Activated naive CD4-positive, alpha-beta T cell (primary cell): ENCODE measurements at places on chromosomes 2 and 18.

GRCh38 chr2:8178911-8179310 is 502.9 kb upstream of the ID2 start:
- DNase-seq = no peak

DNA sequence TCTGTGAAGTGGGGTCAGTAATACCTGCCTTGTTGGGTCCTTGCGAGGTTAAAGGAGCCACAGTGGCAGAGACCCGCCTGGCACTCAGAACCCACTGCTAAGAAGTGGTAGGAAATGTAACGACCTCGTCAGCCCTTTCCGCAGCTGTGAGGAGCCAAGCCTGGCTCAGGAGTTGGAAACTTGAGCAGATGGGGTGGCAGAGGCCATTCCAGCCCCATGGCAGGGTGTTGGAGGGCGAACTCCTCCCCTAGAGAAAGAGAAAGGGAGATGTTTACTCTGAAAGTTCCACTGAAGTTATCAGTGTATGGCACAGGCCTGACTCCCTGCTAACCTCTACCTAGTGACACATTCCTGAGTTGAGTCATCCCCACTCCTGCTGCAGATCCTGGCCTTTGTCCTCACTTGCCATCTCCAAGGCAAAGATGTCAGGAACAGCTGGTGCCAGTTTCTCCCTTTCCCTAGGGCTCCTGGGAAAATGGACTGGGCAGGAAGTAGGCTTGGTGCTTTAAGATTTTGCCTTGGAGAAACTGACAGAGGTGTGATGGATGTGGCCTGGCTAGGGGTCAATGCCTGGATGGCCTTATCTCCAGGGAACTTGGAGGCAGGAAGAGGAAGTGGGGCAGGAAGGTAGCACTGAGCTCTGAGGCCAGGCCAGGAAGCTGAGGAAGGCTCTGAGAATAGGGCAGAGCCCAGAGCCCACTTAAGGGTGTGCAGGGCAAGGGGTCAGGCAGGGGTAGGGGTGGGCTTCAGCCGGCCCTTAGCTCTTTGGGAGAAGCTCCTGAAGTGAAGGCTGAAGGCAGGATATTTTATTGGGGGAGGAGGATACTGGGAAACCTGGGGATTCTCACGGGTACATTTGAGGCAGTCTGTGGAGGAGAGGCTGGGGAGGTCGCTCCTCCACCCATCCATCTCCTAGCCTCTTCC is 888 bp downstream of the VAMP5 start:
- peak; percentile 35 for DNase-seq

DNA sequence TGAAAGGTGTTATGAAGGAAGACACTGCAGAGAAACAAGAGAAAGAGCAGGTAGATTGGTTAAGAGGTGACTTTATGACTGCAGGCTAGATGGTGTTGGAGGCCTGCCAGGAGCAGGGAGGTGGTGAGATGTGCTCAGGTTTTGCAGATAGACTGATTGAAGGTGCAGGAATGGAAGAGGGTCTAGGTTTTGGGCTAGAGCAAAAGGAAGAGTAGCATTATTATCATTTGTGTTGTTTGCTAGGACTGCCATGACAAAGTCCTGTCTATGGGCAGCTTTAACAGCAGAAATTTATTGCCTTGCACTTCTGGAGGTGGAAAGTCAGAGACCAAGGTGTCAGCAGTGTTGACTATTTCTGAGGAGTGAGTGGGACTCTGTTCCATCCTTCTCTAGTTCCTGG is 172.9 kb upstream of the SOX11 start:
- DNase-seq = no peak

DNA sequence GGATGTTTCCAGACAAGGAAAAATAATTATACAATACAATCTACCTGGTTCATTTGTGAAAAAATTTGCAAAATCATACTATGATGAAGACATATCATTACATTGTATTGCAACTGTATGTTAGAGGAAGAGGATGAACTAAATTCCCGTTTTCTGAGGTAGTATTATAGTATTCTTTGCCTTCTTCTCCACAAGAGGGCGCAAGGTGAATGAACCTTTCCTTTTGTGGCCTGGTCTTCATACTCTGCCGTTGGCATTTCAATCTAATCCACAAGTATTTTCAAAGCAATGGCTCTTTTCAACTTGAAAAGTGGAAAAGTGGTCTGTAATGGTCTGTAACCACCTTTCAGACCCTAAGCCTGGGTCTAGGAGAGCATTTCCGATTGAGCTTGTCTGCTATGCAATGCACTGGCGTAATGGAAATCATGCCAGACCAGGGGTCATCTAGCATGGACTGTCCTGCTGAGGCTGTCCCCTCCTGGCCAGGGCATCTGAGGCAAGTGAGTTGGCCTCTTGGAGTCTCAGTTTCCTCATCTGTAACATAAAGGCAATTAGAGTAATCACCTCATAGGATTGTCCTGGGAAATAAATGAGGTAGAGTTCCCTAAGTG is 30.8 kb upstream of the ZNF396 start:
- no peak for DNase-seq

DNA sequence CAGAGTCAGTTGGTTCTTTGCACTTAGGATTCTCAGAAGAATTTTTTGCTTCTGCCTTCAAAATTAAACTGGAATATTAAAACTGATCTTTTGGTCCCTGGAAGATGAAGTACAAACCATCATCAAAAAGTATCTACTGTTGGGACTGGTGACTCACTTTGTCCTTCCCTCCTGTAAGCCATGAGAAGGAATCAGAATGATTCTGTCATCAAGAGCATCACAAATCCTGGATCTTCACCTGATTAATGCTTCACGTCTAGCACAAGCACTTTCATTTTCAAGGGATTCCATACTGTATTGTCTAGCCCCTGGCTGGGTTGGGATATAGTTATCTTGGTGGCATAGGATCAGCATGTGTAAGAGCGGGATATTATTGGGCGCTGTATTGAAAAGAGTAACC is 69.3 kb upstream of the CYP1B1 start:
- no peak for DNase-seq

DNA sequence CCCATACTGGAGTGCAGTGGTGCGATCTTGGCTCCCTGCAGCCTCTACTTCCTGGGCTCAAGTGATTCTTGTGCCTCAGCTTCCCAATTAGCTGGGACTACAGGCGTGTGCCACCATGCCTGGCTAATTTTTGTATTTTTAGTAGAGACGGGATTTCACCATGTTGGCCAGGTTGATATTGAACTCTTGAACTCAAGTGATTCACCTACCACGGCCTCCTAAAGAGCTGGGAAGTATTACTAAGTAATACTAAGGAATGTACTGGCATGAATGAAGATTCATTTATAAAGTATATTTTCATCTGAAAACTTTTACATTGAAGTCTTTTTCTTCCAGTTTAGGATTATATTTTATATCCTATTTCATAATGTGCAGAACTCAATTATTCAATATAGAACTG is 38.1 kb downstream of the NUP35 start:
- no peak for DNase-seq

- DNase-seq = no peak
Measured at GRCh38 chr18:78769502-78770105, 210.0 kb upstream of the SALL3 start.

DNA sequence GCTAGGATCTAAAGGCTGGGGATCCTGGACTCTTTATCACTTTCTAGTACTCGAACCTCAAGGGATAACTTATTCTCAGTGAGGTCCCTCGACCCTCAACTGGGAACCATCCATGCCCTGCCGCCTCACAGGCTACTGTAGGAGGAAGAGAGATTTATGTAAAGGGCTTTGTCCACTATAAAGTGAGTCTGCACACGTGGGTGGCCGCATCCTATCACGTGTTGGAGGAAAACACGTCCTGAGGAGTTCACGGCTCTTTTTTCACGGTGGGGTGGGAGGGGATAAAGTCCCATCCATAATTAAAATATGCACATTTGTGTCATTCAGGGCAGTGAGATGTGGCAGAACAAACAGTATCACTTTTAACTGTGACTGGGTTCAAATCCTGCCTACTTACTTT is 176.6 kb downstream of the KLHL29 start:
- DNase-seq = no peak

- DNase-seq = no peak
Measured at GRCh38 chr2:156553714-156554442, 117.7 kb downstream of the GPD2 start.

- no peak for DNase-seq
Measured at GRCh38 chr18:24560511-24560981, 100.1 kb downstream of the HRH4 start.

- no peak for DNase-seq
Measured at GRCh38 chr2:18230668-18231067, 329.8 kb downstream of the RDH14 start.

- DNase-seq = no peak
Measured at GRCh38 chr2:215799194-215799593, 214.2 kb downstream of the MREG start.

GRCh38 chr2:205860885-205861284 is 178.6 kb downstream of the NRP2 start:
- no peak for DNase-seq

DNA sequence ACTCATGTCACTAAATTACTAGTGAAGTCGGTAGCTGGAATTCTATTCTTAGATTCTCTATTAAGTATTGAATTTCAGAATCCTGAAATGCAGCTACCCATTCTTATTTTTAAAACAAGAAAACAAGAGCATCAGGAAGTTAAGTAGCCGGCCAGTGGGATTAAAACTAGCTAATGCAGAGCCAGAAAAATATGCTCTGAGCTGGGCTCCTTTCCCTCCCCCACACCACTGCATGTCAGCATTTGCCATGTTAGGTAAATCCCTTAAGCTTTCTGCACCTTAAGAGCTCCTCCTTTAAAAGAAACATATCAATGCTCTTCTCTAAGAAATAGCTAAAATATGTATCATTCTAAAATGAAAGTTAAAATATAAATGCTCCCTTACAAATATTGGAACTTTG is 72.2 kb upstream of the MFF start:
- no peak for DNase-seq

DNA sequence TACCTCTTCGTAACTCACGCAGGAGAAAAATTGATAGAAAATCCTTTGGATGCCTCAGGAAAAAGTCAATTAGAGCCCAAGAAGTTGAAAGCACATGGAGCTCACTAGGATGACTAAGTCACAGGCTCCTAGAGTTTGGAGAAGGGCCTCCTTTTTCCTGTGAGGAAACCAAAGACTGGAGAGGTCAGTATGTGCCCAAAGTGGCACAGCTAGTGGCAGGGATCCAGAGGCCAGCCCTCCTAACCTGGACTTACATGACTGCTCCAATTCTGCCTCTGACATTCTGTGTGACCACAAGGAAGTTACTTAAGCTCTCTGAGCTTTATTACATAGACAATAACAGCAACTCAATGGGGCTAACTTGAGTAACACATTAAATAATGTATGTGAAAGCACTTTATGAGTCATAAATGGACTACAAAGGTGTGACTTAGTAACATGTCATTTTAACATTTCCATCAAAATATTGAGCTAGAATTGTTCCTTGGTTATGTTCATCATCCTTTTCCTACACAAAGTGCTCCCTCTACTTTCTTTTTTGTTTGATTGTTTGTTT is 91.6 kb downstream of the DHRS9 start:
- DNase-seq = no peak

- no peak for DNase-seq
Measured at GRCh38 chr2:211026109-211026508, 469.7 kb downstream of the CPS1 start.

DNA sequence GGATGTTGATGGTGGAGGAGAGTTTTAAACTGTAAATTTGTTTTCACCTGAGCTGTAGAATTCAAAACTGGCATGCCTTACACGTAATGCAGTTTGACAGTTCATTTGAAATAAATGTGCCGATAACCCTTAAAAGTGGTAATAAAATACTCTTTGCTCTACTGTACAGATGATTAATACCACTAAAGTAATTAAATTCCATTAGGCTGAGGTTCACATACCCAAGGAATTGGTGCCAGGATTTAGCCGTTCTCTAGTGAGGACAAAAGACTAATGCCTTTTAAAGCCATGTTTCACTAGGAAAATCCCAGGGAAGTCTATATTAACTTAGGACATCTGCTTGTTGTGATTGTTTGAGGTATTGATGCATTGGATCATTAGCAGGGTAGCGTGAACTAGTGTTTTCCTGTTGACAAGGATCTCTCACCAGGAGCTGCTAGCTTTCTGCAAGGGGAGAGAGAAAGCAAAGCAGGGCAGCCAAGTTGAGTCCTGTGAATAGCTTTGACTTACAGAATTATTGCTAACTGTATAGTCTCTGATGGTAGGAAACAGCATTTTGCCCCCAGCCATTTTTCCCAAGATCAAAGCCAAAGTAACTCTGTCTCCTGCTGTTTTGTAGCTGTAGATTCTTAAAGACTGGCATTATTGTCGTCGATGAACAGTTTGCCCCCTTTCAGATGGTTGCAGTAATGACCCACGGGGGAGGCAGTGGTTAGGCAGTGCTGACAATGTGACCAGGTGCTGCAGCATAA is 280.9 kb upstream of the FANCL start:
- DNase-seq = no peak

DNA sequence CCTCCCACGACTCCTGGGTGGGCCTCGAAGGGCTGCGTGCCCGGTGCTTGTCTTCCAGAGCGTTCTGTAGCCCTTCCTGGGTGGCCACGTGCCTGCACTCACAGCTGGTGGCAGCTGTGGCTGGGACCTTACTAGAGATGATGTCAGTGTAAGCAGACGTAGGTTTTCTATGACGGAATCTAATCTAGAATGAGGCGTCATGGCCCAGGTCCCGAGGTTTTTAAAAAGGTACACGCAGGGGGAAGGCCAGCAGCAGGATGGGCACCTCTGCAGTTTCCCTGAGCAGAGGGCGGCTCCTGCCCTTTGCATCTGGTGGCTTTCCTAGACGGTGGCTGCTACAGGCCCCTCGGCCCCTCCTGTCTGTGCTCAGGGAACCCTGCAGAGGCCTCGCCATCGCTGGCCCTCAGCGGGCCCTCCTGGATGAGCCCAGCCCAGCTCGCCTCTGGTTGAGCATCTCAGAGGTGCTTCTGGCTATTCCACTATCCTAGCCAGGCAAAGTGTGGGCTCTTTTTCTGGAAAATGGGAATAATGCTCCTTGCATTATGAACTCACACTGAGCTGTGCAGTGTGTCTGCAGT is 49.6 kb upstream of the PXDN start:
- DNase-seq = no peak

- DNase-seq = no peak
Measured at GRCh38 chr2:195181059-195181705, 475.8 kb upstream of the SLC39A10 start.

DNA sequence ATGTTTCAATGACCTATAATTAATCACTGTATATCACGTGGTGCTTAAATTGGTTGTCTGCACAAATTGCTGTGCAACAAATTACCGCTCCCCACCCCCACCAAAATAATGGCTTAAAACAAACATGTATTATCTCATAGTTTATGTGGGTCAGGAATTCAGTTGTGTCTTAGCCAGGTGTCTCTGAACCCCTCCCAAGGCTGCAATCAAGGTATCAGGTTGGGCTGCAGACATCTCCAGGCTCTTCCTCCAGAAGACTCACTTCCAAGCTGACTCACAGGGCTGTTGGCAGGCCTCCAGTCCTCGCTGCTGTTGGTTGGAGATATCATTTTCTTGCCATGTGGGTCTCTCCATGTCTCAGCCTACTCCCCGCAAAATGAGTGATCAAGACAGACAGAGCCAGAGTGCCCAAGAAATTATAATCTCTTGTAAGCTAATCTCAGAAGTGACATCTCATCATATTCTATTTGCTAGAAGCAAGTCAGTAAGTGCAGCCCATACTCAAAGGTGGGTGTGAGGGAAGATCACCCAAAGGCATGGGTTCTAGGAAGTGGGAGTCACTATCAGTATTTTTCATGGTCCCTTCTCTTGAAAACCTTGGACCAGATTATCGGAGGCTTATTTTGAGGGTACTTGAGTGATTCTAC is 38.4 kb downstream of the SPC25 start:
- DNase-seq = no peak

- no peak for DNase-seq
Measured at GRCh38 chr18:37668971-37669747, 103.6 kb upstream of the CELF4 start.

GRCh38 chr18:32435631-32436500 is 34.8 kb downstream of the GAREM1 start:
- DNase-seq = no peak

- no peak for DNase-seq
Measured at GRCh38 chr2:104318001-104318665, 535.8 kb upstream of the POU3F3 start.
